Stimulated activated naive CD4-positive, alpha-beta T cell treated with Interleukin-2 at 50 U/mL for 16 hours (primary cell): ENCODE measurements at places on chromosomes 7 and 10.

GRCh38 chr10:86036544-86036831 is 330.1 kb downstream of the GRID1 start:
- no peak for DNase-seq

- no peak for DNase-seq
These were observed 63.4 kb downstream of the DAGLB start for GRCh38 chr7:6384327-6384726.

DNA sequence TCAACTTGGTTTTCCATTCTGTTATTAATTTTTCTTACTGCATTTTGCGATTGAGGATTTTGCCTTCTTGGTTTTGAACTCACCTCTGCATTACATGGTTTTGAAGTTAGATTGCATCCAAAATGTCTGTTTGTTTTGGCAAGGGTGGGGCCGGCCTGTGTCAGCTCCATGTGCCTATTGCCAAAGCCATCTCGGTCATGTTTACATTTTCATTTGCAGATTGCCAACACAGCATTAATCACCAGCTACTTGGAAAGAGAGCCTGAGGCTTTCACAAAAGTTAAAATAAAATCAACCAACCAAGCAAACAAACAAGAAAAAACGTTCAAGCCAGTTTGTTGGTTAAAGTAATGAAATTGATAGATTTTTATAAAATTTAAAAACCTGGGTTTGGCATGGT is 695.8 kb downstream of the TYW1 start:
- DNase-seq, result no peak

DNA sequence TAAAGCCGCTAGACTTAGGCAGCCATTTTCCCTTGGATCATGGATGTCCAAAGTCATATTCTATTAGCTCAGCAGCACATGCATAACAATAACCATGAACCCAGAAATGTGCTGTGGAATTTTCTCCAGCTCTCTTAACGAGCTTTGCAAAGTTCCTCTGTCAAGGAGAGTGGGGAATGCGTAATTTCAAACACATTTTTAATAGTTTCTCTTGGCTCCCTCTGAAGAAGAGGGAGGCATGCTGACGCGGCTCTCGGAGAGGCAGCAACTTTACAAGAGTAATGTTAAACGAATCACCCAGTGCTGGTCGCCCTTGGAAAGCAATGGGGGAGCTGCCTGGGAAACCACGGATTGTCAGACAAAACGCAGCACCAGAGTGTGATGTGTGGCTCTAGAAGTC is 114.8 kb downstream of the RAB18 start:
- no peak for DNase-seq

GRCh38 chr7:101870361-101871062 is 53.1 kb downstream of the CUX1 start:
- DNase-seq, result no peak

GRCh38 chr10:99708428-99709012 is 23.4 kb downstream of the COX15 start:
- DNase-seq, result no peak

- no peak for DNase-seq
These were observed 129.2 kb upstream of the FAM3C start for GRCh38 chr7:121525155-121525819.

DNA sequence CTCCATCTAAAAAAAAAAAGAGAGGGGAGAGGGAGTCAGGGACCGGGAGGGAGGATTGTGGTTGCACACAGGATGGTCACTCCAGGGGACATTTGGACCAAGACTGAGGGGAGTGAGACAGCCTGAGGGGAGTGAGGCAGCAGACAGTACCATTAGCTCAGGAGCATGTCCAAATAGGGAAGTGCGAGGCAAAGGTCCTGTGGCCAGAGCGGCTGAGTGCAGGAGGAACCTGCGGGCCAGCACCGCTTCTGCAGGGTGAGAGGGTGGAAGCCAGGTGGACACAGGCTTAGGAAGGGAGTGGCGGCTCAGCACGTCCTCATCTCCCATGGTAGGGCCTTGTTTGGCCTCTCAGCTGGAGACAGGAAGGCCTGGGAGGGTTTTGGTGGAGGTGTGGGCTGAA is 48.9 kb upstream of the PFKFB3 start:
- no peak for DNase-seq
